ENCODE measurements at places on chromosomes 16 and 17. TPM values are rescaled to one million over a fixed set of nuclear protein-coding genes. Genes with fewer than 3 reads are reported as not detected.

DNA sequence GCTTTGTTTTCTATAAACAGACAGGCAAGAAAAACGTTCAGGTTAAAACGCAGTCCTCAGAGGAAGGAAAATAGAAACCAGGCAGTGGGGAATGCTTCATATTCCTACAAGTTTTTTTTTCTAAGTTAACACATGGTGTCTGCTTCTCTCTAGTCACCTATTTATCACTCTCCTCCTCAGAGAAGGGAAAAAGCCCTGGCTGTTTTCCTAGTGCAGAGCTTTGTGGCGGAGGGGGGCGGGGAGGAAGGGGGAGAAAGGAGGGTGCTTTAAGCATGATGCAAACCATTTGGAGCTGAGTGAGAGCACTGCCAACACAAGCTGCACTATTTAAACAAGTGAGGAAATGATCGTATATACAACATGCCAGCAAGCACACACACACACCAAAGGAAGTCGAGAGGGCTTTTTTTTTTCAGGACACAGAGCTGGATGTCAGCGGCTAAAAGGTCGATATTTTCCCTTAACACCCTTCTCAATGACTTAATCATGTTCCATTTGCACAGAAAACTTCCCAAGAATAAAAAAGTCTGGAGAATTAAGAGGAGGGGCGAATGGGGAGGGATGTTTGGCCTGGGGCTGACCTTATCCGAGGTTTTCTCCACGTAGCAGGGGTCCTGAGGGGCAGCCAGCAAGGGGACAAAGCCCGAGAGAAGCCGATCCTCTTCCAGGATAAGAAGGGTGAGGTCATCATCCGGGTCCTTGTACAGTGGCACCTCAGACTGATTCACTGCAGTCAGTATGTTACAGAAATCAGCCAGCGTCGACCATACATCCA, 117.4 kb downstream of the HIC1 start:
- H3K27me3 ChIP-seq = no peaks in the 10 kb centered on the region
- no peak overlapping the region for H3K27ac ChIP-seq
- peaks cover 27% of the 10 kb centered on the region for H3K4me1 ChIP-seq
- H3K36me3 ChIP-seq = peaks cover 40% of the 10 kb centered on the region
- H3K4me3 ChIP-seq = no peak overlapping the region
- DNase-seq = no peak

DNA sequence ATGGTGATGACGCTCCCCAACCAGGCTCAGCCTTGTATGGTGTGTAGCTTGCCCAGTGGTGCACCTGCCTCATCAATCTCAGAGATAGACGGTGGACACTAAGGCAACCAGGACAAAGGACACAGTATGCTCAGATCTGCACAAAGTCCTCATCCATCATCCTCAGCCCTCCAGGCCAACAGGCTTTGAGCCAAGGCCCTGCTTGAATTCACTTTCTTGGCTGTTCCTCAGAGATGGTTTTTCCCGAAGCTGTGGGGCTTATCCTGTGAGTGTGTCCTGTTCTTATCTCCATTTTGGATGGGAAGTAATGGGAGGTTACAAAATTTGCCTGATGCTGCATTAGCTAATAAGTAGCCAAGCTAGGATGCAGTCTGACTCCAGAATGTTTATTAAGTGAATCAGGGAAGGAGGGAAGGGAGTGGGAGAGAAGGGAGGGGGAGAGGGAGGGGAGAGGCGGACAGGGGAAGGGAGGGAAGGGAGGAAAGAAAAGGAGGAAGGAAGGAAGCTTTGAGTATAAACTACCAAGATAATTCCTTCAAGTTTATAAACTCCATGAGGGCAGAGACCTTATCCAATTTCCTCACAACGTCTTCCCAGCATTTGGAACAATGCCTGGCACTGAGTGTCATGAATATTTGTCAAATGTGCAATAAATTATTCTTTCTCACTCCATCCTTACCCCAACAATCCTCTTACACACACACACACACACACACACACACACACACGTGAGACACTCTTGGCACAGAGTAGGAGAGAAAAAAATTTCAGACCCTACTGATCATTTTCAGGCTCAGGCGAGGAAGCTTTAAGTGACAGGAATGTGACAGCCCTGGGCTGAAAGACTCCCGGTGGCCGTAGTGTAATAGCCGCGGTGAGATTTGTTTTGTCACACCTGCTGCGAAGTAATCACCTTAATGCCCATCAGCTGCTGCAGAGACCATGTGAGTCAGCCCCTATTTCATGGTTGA, 84.3 kb downstream of the BMERB1 start:
- H3K27me3 ChIP-seq = no peaks in the 10 kb centered on the region
- DNase-seq = no peak
- no peak overlapping the region for H3K4me3 ChIP-seq
- H3K27ac ChIP-seq = no peak overlapping the region
- H3K36me3 ChIP-seq = peaks cover 5% of the 10 kb centered on the region

- DNase-seq = no peak
- no peaks in the 10 kb centered on the region for H3K4me1 ChIP-seq
- H3K27me3 ChIP-seq = peaks cover 15% of the 10 kb centered on the region
- H3K27ac ChIP-seq = no peak overlapping the region
- H3K4me3 ChIP-seq = no peak overlapping the region
These were observed 71.0 kb downstream of the LGALS9 start for GRCh38 chr17:27701963-27702362.

GRCh38 chr17:61160204-61160603, 239.4 kb upstream of the TBX2 start:
- H3K27ac ChIP-seq = no peak overlapping the region
- peaks cover 20% of the 10 kb centered on the region for H3K4me1 ChIP-seq
- no peak for DNase-seq
- H3K4me3 ChIP-seq = no peak overlapping the region
- no peaks in the 10 kb centered on the region for H3K36me3 ChIP-seq

- H3K4me1 ChIP-seq = peaks cover 11% of the 10 kb centered on the region
- peaks cover 21% of the 10 kb centered on the region for H3K36me3 ChIP-seq
- H3K27me3 ChIP-seq = no peaks in the 10 kb centered on the region
These were observed 72.8 kb upstream of the ZNF750 start for GRCh38 chr17:82912484-82913089.

DNA sequence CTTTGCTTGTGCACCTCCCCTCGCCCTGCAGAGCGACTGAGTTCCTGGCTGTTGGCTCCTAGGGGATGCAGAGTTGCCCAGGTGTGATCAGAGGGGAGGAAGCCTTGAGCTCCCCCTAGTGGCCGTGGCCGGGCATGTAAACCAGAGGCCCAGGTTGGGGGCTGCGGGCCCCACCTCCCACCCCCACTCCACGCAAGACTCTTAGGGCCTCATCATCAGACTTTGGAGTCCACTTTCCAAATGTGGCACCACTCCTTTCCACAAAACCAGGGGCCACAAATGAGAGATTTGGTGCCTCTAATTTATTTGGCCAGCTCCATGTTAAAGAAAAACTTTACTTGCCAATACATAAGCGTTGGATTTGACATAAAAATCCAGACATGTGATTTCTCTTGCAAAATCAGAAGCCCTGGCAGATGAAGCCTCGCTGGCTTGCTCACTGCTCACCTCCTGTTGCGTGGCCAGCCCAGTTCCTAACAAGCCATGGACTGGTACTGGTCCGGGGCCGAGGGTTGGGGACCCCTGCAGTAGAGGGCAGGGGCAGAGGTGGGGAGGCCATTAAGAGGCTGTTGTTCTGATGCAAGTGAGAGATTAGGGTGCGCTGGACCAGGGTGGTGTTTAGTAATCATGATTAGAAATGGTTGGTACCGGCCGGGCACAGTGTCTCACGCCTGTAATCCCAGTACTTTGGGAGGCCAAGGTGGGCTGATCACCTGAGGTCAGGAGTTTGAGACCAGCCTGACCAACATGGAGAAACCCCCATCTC, 28.7 kb upstream of the GAS7 start:
- DNase-seq = peak; percentile 1
- no peaks in the 10 kb centered on the region for H3K4me1 ChIP-seq
- no peak overlapping the region for H3K27ac ChIP-seq

- no peak for DNase-seq
- H3K4me3 ChIP-seq = no peak overlapping the region
- no peaks in the 10 kb centered on the region for H3K4me1 ChIP-seq
- no peak overlapping the region for H3K27ac ChIP-seq
- H3K27me3 ChIP-seq = no peaks in the 10 kb centered on the region
- peaks cover 39% of the 10 kb centered on the region for H3K36me3 ChIP-seq
These were observed 39.7 kb upstream of the PITPNM3 start for GRCh38 chr17:6596081-6596480.

DNA sequence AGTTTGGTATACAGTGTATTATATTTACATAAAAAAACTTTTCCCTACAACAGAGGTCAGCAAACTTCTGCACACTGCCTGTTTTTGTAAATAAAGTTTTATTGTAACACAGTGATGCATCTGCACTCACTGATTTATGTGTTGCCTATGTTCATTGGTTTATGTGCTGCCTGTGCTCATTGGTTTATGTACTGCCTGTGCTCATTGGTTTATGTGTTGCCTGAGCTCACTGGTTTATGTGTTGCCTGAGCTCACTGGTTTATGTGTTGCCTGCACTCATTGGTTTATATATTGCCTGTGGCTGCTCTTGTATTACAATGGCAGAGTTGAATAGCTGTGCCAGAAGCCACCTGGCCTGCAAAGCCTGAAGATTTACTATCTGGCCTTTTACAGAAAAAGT, 81.6 kb downstream of the MYH11 start:
- no peaks in the 10 kb centered on the region for H3K4me1 ChIP-seq
- no peak for DNase-seq
- peaks cover 6% of the 10 kb centered on the region for H3K27me3 ChIP-seq
- H3K36me3 ChIP-seq = no peaks in the 10 kb centered on the region
- no peak overlapping the region for H3K4me3 ChIP-seq

GRCh38 chr17:21164216-21164615, 37.5 kb downstream of the DHRS7B start:
- H3K27me3 ChIP-seq = no peaks in the 10 kb centered on the region
- no peak overlapping the region for H3K4me3 ChIP-seq

DNA sequence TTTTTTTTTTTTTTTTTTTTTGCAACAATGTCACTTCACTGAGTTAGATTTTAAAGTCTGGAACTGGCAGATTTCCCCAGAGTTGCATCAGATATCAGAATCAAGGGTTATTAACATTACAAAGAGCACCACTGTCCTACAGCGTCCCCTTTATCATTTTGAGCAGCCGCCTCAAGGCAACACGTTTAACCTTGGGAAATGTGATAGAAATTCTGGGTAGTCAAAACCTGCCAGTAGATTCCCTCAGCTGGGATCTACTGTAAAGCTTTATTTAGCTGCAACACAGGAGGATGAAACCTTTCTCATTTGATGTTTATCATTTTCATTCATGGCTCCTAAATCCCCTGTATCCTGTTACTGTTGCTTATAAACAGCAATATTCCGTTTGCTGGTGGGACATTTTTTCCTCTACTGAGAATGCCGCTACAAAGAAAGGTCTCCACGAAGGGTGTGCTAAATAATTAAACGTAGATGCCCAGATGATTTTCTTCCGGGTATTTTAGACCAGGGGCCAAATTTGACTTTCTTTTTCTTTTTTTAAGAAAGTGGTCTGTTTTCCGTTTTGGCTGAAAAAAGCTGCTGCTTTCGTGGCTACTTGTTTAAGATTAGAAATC, 436.1 kb upstream of the GOT2 start:
- no peaks in the 10 kb centered on the region for H3K4me1 ChIP-seq
- H3K36me3 ChIP-seq = no peaks in the 10 kb centered on the region
- H3K27ac ChIP-seq = no peak overlapping the region
- no peaks in the 10 kb centered on the region for H3K27me3 ChIP-seq

- DNase-seq = no peak
- no peak overlapping the region for H3K27ac ChIP-seq
- peaks cover 23% of the 10 kb centered on the region for H3K36me3 ChIP-seq
- H3K4me1 ChIP-seq = peaks cover 31% of the 10 kb centered on the region
- no peak overlapping the region for H3K4me3 ChIP-seq
- H3K27me3 ChIP-seq = no peaks in the 10 kb centered on the region
These were observed 83.5 kb downstream of the ZNF778 start for GRCh38 chr16:89300976-89301360.

DNA sequence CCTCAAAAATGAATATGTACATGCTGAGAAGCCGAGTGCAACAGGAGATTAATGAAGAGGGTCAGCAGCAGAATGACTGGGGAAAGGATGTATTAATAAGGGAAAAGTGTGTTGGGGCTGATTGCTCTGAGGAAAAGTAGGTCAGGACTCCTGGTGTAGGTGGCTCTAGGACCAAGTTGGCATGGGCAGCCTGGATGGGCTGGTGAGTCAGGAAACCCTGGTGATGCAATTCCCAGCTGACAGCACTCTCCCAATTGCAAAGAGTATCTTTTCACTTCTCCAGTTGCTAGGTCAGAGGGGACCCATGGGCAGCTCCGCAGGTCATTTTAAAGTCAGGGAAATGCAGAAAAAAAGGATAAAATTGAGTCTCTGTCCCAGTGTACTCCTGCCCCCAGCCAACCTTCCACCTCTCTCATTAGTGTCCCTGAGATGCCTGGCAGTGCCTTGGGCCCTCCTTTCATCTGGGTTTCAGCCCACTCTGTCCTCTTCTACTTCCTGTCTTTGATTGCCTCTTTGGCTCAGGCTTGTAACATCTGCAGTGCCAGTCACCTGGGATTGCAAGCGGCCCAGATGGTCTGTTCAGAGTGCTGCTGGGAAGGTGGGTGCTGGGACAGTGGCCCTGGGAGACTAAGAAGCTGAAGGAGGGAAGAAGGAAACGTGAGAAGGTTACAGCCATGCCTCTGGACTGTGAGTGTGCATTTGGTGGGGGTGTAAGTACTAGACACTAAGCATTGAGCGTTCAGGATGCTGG, 2177.2 kb downstream of the TP53TG3F start:
- no peak for DNase-seq
- no peak overlapping the region for H3K27ac ChIP-seq
- H3K36me3 ChIP-seq = no peaks in the 10 kb centered on the region
- no peaks in the 10 kb centered on the region for H3K4me1 ChIP-seq
- no peaks in the 10 kb centered on the region for H3K27me3 ChIP-seq

GRCh38 chr16:10617662-10618420, 37.4 kb upstream of the EMP2 start:
- no peak for DNase-seq
- H3K4me3 ChIP-seq = no peak overlapping the region
- H3K36me3 ChIP-seq = no peaks in the 10 kb centered on the region
- H3K27ac ChIP-seq = no peak overlapping the region
- H3K4me1 ChIP-seq = no peaks in the 10 kb centered on the region

- peaks cover 26% of the 10 kb centered on the region for H3K36me3 ChIP-seq
- no peak overlapping the region for H3K4me3 ChIP-seq
- no peak overlapping the region for H3K27ac ChIP-seq
- no peaks in the 10 kb centered on the region for H3K27me3 ChIP-seq
These were observed 57.2 kb upstream of the CACNG3 start for GRCh38 chr16:24198807-24199533.

- peaks cover 1% of the 10 kb centered on the region for H3K27me3 ChIP-seq
- H3K36me3 ChIP-seq = no peaks in the 10 kb centered on the region
- H3K27ac ChIP-seq = peak overlapping the region; percentile 84
- H3K4me3 ChIP-seq = peak overlapping the region; percentile 77
- H3K4me1 ChIP-seq = peaks cover 14% of the 10 kb centered on the region
These were observed 2.4 kb downstream of the GJD3 start for GRCh38 chr17:40361925-40362695.

GRCh38 chr17:82242977-82243647, 14.3 kb downstream of the SLC16A3 start:
- no peak overlapping the region for H3K27ac ChIP-seq
- H3K36me3 ChIP-seq = peaks cover 41% of the 10 kb centered on the region
- H3K4me3 ChIP-seq = no peak overlapping the region
- no peaks in the 10 kb centered on the region for H3K27me3 ChIP-seq
- H3K4me1 ChIP-seq = peaks cover 32% of the 10 kb centered on the region
- DNase-seq = no peak

- peaks cover 31% of the 10 kb centered on the region for H3K4me1 ChIP-seq
- H3K36me3 ChIP-seq = peaks cover 6% of the 10 kb centered on the region
- no peak for DNase-seq
- H3K27me3 ChIP-seq = no peaks in the 10 kb centered on the region
These were observed 10.4 kb downstream of the PRR11 start for GRCh38 chr17:59165933-59166342.

The MAZ gene
- 380 TPM for total RNA-seq

The BRIP1 gene
- 18.2 TPM for total RNA-seq

The CBFA2T3 gene
- not detected for total RNA-seq

The KRTAP2-3 gene
- total RNA-seq = not detected

The GUCY2D gene
- total RNA-seq = not detected
